ENCODE measurements at places on chromosomes 4 and X.

DNA sequence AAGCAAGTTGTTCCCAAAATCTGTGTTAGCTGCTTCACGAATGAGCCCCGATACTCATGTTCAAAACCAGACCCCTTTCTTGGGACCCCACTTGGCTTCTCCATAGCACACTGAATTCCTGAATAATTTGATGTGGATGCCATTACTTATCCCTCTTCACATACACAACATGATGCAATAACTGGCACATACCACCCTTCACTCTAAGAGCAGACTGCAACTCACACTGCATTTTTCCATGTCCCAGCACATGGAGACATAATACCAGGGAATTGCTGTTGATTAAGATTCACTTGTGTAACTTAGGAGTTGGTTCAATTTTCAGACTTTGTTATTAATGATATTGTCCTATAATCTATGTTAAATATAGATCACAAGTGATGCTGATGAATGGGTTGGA, 213.4 kb downstream of the MAML3 start:
- DNase-seq: no peak

- no peak for DNase-seq
These were observed 175.4 kb downstream of the FAT4 start for GRCh38 chr4:125489952-125490690.

- no peak for DNase-seq
These were observed 37.9 kb downstream of the UNC5C start for GRCh38 chr4:95510877-95511276.

- no peak for DNase-seq
These were observed 113.3 kb downstream of the AFAP1 start for GRCh38 chr4:7826176-7826908.

- no peak for DNase-seq
These were observed 22.5 kb downstream of the DMD start for GRCh38 chrX:33188881-33189280.

- no peak for DNase-seq
These were observed 63.9 kb upstream of the TRIM2 start for GRCh38 chr4:153140294-153140693.

GRCh38 chr4:150207871-150208270, 129.6 kb downstream of the DCLK2 start:
- no peak for DNase-seq

DNA sequence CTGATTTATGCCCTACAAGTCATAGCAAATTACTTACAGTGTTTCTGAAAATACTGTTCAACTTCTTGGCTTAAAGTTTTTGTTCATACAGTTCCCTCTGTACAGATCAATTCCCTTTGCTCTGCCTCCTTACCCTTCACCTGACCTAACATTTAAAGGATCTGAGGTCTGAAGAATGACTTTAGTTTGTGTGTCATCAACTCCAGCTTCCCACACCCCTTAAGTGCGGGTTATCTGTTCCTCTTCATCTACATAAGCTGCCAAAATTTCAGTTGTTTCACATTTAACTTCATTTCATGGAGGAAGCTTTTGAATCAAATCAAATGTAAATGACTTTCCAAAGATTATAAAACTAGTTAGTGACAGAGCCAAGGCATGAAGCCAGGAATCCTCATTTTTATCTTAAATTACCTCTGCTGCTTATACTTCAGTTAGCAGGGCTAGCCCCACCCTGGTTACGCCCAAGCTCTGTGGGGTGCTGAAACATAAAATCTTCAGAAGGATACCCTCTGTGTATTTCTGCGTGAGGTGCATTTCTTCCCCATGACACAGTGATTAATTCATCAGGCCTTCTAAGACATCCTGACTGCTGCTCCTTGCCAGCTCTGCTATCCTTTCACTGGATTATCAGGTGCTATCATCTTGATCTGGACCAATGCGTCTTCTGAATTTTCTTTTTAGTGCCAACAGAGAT, 16.5 kb downstream of the CXCL1 start:
- no peak for DNase-seq

DNA sequence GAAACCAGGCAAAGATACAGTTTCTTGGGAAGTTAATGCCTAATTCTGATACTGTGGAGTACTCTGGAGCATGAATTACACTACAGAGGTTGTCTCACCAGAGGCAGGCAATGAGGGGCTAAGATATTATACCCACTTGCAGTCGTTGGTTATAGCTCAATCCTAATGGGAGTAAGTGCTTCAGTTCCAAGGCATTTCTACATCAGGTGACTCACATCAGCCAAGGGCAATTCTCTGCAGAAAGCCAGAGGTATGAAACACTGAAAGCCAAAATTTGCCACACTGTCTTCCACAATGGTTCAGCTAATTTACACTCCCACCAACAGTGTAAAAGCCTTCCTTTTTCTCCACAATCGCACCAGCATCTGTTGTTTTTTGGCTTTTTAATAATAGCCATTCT, 174.0 kb upstream of the IL15 start:
- no peak for DNase-seq

GRCh38 chrX:39020051-39020669, 218.9 kb downstream of the MID1IP1 start:
- no peak for DNase-seq

DNA sequence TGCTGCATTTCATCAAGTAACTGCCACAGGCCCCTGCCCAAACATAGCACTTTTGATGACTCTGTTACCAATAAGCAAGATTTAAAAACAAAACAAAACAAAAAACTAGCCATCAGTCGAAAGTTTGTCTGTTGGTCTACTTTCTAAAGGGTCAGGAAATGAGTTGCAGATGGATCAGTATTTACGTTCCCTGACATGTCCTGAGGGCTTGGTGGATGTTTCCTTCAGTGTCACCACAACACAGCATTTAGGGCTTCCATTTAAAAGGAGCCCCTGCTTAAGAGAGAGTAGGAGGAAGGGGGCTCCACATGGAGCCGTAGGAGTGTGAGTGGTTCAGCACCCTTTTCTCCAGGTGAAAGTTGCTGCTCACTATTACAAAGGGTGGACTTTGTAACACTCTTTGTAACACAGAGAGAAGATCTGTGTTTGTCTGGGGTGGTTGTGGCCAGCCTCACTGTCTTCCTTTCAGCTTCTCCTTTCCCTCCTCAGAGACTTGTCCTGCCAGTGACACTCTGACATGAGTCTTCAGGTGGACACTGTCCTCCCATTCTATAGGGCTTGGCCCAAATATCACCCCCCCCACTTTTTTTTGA, 167.5 kb upstream of the PDE5A start:
- DNase-seq: no peak

DNA sequence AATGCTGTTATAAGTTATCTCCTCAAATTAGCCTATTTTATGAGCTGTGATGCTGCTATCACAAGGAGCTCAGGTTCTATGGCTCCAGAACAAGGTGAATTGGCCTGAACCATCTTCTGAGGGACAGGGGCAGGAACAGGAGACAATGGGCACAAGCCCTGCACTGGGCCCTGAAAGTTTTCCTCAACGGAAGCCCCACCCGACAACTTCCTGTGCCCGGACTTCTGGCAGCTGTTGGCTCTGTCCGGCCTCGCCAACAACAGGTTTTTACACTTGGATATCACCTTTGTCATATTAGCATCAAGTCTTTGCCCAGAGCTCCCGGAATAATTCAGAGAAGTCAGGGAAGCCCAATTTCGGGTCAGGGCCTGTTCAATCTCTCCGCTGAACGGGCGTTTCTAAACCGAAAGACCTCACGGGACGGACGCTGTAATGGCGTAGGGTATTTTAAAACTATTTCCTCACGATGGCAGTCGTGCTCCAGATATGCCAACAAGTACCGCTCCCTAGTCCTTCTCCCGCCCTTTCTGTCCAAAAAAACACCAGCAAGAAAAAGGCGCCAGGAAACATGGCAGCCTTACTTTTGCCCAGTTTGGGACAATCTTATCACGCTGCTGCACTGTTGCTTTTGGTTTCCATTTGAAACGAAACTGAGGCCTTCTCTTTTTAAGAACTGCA, 201.0 kb upstream of the STK26 start:
- peak; percentile 78 for DNase-seq

DNA sequence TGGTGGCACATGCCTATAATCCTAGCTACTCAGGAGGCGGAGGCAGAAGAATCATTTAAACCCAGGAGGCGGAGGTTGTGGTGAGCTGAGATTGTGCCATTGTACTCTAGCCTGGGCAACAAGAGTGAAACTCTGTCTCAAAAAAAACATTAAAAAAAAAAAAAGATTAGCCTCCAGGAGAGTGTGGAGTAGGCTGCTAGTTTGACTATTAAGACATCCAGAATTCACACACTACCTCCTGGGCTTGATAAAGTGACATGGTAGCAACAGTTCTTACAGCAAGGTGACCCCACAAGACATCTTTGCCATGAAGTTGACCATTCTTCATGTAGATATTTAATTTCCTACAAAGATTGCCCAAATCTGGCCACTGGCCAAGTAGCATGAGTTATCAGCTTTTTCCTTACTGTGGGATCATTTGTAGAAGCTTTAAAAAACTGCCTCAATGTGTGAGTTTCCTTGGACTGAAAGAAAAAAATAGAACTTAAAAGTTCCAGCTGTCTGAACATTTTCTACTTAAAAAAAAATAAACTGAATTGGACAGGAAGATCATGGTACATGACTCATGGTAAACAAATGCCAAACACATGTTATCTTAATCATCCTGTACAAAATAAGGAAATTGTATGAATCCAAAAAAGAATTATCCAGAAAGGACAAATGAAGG, 35.3 kb upstream of the SPRY1 start:
- DNase-seq: peak; percentile 59

- no peak for DNase-seq
These were observed 46.7 kb upstream of the NDP start for GRCh38 chrX:44019911-44020310.

DNA sequence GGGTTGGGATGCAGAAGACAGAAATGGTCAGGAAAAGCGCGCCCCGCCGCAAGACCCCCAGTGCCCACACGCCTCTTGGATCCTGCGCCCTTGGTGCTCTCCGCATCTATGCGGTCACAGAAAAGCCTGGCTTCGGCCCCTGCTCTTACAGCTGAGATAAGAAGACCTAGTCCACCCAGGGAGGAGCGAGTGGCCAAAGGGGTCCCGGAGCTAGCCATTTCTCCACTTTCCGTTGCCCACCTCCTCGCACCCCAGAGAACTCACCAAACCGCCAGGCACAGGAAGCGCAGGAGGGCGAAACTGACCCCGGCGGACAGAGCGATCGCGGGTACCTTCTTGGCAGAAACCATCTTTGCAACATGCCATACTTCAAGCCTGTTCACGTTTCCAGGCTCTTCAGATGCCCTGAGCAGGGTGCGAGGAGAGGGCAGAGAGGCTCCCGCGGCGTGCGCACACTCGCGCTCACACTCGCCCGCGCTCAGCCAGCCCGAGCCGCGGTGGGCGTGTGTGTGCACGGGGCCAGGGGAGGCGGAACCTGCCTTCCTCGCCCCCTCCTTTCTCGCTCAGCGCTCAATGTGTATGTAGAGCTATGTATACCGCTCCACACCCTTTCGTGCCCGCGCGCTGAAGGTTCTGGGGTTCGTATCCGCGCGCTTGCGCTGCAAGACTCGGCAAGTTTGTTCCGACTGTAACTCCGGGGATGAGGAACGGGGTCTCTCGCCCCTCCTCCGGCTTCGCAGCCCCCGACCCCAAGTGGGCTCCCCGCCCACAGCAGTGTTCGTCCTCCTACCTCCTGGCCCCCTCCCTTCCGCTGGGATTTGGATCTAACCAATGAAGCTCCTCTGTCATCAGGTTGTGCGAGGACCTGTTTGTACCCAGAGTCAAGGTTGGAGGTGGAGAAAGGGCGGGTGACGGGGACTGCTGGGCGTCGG, at the start of gene GABRA4:
TSS of gene GABRA4 (minus strand) at position 507 of the 932 bp plus-strand sequence. CDS start at position 350, 157 bp downstream.
- DNase-seq: peak; percentile 45

- DNase-seq: no peak
These were observed 262.5 kb downstream of the BCOR start for GRCh38 chrX:39835241-39835640.

DNA sequence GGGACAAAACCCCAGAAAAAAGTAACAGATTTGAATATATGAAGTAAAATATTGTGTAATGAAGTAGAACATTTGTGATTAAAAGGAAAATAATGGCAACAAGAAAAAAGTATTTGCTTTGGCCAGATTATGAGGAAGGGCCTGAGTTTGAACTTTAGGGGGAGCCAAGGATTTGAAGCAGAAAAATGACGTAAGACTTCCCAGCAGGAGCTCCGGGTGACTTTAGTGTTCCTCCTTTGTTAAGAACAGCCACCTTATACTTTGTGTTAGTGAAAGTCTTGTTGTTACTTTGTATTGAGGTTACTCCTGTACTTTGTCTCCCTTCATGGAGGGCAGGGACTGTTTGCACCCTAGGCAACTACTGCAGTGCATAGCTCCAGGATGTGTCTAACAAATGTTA, 41.1 kb downstream of the DCUN1D4 start:
- no peak for DNase-seq

DNA sequence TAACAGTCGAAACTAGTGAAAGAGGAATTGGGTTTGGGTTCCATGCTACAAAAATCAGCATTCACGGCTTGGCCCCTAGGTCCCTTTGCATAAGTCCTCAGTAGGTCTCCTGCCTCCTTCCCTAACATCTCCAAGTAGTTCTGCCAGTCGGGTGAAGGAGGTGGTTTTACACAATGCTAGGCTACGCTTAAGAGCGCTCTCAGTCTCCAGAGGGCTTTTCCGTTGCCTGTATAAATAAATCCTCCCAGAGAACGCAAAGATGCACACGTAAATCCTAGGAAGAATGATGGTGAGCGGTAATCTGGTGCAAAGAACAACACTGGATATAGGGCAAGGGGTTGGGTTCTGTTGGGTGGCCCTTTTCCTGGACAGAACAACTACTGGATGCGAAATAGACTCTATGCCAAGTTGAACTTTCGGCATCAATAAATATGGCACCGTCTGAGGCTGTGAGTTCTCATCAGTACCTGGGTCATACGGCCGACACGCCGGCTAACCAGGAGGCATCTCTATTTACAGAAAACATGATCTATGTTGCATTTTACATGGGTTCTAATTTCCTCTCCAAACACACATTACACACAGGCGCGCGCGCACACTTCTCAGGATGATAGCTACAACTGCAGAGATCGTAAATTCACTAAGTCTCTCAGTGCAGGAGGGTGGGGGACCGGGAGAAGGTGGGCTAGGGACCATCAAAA, 1.3 kb downstream of the CAMK2D start:
- DNase-seq: peak; percentile 32

Measured in stomach (tissue), 19 donors.